ENCODE measurements at places on chromosomes 7 and 10. TPM values are rescaled to one million over a fixed set of nuclear protein-coding genes. Genes with fewer than 3 reads are reported as not detected.

- no peak for DNase-seq
Observed at GRCh38 chr10:70668454-70668970, 3.8 kb upstream of the ADAMTS14 start.

GRCh38 chr7:103794424-103794823 lies 195.0 kb downstream of the RELN start:
- DNase-seq, result no peak

GRCh38 chr10:95363303-95363912 lies 72.6 kb upstream of the PDLIM1 start:
- peak; percentile 65 for DNase-seq

Gene TMEM270
- not detected for total RNA-seq

Data from adrenal gland (tissue), 19 donors.